MCF 10A (cell line): ENCODE measurements at places on chromosomes 3 and 15. TPM values are rescaled to one million over a fixed set of nuclear protein-coding genes. Genes with fewer than 3 reads are reported as not detected.

DNA sequence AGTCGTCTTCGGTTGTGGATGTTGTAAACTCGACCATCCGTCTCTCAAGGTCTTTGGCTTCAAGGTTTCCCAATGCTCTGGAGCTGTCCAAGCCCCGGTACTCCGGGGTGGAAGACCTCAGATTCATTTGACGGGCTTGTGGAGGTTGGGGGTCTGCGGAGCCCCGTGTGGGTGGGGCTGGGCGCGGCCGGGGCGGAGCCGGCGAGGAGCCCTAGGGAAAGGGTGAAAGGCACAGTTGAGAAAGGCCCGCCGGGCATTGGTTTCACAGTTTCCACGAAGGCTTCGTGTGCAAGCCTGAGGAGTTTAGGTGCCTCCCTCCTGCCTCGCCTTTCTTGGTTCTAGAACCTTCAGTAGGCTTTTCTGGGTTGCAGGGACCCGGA is 360 bp upstream of the MGA start:
- DNase-seq = no peak

GRCh38 chr3:106946866-106947265 is 430.4 kb upstream of the CCDC54 start:
- DNase-seq = no peak

GRCh38 chr3:27325419-27325818 is 43.8 kb downstream of the NEK10 start:
- no peak for DNase-seq

- DNase-seq = no peak
Observed at GRCh38 chr15:91578511-91578910, 275.0 kb upstream of the SLCO3A1 start.

DNA sequence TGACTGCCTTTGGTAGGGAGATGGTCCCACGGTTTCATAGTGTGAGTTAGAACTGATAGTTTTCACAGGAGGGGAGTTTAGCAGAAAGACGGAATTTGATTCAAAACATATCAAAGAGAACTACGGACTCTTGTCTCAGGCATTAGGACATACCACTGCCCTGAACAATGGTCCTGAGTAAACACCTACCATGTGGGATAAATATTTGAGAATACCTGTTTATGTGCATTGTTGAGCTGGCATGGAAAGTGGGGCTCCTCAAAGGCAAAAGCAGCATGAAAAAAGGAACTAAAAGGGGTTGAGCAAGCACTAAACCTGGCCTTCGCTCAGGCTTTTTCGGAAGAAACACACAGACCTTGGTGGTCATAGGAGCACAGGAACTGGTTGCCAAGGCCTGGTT is 144.4 kb downstream of the ZNF621 start:
- no peak for DNase-seq

- DNase-seq = peak; percentile 76
Observed at GRCh38 chr15:58361273-58361759, 70.5 kb upstream of the LIPC start.

DNA sequence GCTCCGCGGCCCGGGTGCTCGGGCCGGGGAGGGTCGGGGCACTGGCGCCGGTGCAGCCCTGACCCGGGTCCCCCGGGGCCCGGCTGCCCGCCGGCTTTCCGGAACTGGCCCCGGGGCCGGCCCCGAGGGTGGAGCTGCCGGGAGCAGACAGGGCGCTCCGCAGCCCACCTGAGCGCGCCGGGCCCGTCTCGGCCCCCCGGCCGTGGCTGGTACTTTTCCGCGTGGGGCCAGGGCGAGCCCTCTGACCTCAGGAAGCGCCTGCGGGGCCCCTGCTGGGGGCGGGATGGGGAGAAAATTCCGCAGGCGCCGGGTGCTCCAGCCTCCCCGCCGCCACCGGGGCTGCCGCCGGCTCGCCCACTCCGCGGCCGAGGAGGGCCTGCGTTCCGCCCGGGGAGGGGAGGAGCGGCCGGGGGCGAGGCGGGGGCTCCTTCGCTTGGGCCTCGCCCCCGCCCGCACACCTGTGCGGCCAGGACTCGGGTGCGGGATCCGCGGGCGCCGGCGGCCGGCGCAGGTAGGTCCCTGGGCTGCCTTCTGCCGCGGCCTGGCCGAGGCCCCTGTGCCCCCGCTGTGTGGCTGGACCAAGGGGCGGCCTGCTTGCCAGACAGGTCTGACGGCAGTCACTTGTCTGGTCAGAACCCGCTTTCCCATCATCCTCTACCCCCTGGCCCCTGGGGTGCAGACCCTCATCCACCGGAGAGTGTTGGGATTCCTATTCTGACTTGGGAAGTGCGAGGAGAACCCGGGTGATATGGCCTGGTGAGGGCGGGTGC is 3.5 kb downstream of the FURIN start:
- DNase-seq = peak; percentile 40

The ROPN1 gene
- not detected in 2 replicates for total RNA-seq

GRCh38 chr3:145727476-145727875 is 433.5 kb downstream of the PLOD2 start:
- no peak for DNase-seq

The UROC1 gene
- not detected in 2 replicates for total RNA-seq

DNA sequence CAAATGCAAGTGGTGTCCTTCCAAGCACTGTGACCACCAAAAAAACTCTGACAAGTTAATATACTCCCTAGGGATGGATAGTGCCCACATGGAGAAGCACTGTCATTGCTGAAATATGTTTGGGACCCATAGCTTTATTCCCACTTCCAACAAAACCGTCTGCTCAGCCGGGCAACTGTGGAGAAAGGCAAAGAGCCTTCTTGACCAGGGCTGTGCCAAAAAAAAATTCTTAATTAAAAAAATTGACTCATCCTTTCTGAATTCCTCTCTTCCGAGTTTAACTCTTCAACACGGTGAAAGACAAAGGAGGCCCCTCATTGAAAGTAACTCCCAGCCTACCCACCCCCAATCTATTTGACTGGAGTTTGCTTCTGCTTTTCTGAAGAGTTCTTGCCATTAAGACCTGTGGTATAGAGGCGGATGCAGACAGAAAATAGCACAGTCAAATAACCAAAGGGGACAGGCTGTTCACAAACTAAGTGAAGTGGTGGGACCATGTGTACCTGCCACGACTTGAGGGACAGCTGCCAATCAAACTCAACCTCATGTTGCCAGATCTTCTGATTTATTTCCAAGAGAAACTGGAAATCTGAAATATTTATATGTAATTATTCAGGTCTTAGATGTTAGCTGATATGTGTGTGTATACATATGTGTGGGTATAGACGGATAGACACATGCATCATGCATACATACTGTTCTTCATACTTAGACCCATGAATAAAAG is 135.4 kb upstream of the PFN2 start:
- no peak for DNase-seq

DNA sequence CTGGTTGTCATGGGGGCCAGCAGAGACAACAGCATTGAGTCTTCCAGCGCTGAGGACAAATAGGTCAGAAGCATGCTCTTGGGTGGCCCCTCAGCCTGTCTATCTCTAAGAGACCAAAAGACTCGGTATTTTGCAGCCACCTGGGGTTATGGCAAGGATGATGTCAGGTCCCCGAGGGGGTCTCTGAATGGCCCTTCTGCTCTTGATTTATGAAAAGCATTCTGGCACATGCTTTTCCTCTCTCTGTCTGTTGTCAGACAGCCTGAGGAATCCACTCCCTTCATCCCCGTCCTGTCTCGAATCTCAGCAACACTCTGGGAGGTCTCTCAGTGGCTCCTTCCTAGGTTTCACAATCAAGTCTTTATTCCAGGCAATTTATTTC is 156.6 kb upstream of the RGMA start:
- DNase-seq = no peak

- peak; percentile 14 for DNase-seq
Observed at GRCh38 chr3:28586325-28586724, 237.7 kb upstream of the AZI2 start.
